ENCODE measurements at places on chromosomes 3 and 15.

DNA sequence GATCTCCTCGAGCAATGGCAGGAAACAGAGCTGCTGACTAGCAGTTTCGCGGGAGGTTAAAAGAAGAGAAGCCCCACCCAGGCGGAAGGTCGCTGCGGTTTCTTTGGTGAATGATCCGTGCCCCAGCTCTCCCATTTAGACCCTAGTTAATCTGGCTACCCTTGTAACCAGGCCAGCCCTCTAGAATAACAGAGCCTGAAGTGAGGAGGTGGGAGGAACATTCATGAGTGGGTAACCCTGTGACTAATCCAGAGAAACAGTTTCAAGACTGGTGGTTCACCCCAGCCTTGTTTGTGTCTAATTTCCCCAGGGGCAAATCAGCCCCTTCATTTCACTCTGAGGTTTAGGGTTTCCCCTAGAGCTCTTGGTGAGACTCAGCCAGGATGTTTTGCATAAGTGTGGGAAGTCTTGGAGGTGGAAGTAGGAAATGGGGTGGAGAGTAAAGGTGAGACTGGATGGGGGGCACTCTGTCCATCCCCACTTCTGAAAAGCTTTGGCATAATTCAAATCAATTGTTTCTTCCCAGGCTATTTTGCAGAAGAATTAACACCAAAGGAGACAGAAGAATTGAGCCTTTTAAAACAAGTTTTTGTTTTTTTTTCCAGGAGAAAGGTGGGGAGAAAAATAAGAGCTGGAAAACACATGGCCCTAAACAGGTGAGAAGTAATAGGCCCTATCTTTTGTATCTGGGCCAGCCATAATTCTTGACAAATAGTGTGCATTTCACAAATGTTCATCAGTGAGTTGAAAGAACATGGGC, 303.1 kb downstream of the RPLP1 start:
- no peak for DNase-seq

- no peak for DNase-seq
Observed at GRCh38 chr3:32593903-32594525, 23.4 kb upstream of the DYNC1LI1 start.

DNA sequence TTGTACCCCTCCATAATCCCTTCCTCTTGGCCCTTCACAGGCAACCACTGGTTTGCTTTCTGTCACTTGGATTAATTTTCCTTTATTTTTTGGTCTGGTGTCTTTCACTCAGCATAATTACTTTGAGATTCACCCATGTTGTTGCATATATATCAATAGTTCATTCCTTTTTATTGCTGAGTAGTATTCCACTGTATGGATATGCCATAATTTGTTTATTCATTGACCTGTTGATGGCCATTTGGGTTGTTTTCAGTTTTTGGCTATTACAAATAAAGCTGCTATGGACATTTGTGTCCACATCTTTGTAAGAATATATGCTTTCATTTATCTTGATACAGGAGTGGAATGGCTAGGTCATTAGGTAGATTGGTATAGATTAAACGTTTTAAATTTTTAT, 5.9 kb upstream of the ZNF621 start:
- DNase-seq = no peak

- DNase-seq = no peak
Observed at GRCh38 chr3:6860954-6861624, at the start of gene GRM7. GRM7 (plus strand) TSS chr3:6861115.

- DNase-seq = no peak
Observed at GRCh38 chr3:175349168-175349567, 490.0 kb downstream of the NAALADL2 start.

GRCh38 chr15:100050877-100051786, 290.6 kb downstream of the ADAMTS17 start:
- DNase-seq = no peak

- peak; percentile 16 for DNase-seq
Observed at GRCh38 chr3:114809668-114810413, 337.2 kb downstream of the ZBTB20 start.

GRCh38 chr15:92480361-92480760, 86.7 kb downstream of the ST8SIA2 start:
- DNase-seq = no peak

DNA sequence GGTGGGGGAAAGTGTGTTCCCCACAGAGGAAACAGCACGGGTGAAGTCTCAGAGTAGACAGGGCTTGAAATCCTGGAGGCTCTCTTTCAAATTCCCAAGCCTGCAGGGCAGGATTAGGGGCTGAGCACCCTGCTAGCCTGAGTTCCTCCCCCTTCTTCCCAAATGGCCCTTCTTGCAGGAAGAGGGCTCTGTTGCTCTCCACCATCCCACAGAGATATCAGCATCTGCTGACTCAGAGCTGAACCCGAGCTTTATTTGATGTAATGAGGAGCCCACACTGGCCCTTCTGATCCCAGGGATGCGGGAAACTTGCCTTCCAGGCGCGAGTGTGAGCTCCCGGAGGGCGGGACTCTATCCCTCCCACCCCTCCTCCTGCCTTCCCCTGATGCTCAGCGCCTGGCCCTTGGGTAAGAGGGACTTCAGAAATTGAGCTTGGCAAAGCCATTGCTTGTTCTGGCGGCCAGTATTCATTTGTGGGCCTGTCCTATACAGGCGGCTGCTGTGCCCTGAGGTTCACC, 1.4 kb upstream of the STRA6 start:
- DNase-seq = no peak

DNA sequence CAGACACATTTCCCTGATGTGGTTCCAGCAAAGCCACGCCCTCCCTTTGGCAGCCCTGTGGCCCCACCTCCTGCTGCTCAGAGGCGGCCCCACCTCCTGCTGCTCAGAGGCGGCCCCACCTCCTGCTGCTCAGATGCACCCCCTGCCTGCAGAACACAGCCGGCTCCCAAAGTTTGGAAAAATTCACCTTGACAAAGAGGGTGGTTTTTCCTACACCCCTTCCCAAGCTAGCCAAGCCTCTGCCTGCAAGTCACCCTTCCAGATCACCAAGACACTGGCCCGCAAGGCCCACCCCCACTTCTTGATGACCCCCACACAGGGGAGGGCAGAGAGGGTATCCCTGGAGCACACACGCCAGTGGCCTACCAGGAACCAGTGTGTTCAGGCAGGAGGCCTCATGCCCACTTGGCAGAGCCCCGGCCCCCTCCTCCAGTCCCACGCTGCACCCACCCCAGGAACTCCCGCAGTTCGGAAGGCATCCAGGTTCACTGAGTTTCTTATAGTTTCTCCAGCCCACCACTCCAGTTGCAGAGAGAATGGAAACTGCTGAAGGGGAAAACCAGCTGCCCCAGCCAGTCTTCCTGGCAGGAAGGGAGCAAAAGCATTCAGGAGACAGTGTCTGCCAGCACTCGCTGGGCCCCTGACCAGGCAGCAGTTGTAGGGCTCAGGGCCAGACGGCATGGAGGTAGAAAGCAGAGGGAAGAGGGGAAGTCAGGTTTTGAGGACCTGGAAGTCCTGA, 2.3 kb upstream of the HAPLN3 start:
- DNase-seq = peak; percentile 86

DNA sequence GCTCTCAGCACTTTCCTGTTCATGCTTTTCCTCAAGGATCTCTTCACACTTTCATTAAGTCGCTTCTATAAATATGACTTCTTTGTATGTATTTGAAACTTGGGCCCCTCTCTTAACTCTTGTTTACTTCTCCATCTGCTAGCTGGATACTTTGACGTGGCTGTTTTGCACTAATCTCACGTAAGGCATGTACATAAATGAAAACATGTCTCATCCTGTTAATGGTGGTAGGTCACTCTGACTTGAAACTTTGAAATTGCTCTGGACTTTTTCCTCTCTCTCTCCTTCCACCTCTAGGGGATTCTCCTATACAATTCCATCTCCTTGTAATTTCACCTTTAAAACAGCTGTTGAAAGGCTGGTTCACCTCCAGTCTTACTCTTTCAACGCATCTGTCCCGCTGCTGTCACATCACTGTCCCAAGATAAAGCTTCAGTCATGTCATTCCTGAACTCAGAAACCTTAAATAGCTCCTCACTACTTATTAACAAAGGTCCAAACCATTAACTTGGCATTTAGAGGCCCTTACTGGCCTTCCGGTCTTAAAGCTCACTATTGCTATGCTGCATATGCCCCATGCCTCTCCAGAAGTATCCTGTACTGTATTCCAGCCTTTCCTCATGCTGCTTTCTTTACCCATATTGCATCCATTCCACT, 1.2 kb downstream of the BLOC1S6 start:
- DNase-seq = no peak

- DNase-seq = no peak
Observed at GRCh38 chr3:193851941-193852674, 259.1 kb downstream of the OPA1 start.

DNA sequence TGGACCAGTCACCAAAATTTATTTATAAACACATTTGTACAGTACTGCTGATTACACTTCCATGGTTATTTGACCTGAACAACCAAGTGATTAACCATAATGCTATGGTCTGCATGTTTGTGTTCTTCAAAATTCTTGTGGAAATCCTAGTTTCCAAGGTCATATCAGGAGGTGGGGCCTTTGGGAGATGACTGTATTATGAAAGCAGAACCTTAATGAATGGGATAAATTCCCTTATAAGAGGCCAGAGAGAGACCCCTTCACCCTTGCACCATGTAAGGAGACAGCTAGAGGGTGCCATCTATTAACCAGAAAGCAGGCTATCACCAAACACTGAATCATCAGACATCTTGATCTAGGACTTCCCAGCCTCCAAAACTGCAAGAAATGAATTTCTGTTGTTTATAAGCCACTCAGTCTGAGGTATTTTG, 1.9 kb downstream of the SCAPER start:
- DNase-seq = no peak

- no peak for DNase-seq
Observed at GRCh38 chr3:67462187-67462586, 192.2 kb downstream of the SUCLG2 start.

- DNase-seq = no peak
Observed at GRCh38 chr3:134239538-134239937, 11.1 kb downstream of the RYK start.

DNA sequence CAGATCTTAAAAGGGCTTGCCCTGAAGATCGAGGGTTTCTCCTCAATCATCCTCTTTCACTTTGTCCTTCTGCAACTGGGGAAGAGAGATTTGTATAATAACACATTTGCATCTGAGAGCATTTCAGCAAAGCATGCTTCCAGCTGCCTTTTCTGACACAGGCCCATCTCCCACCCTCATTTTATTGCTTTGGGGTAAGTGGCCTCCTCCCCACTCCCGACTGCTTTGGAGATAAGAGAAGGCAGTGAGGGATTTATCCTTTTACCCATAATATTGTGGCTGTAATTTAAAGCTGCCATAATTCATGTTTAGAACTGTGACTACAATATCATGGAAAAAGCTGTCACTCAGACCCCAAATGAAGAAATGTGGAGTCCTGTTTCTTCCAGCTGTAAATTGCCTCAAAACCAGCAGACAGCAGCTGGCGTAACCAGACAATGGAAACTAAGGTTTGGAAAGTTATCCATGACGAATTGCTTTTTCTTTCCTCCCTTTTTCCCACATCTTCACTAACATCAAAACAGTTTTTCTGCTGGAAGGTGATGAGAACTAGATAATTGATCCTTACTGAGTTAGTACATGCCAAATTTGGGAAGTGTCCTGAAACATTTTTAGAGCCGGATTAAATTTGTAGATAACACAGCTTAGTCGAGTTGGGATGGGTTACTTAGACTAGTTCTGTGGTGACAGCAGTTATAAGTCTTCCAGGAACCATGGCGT, 104.2 kb upstream of the PFN2 start:
- DNase-seq = no peak

- DNase-seq = no peak
Observed at GRCh38 chr3:143514109-143514508, 334.2 kb downstream of the SLC9A9 start.

- DNase-seq = no peak
Observed at GRCh38 chr3:169886671-169887070, 16.9 kb upstream of the LRRC31 start.

- DNase-seq = no peak
Observed at GRCh38 chr3:17494117-17494809, 248.2 kb downstream of the TBC1D5 start.

- DNase-seq = no peak
Observed at GRCh38 chr15:70119911-70120508, 22.3 kb upstream of the TLE3 start.

- DNase-seq = no peak
Observed at GRCh38 chr3:179000659-179001058, 71.0 kb downstream of the ZMAT3 start.

GRCh38 chr3:90241481-90241880, 1134.1 kb downstream of the EPHA3 start:
- DNase-seq = no peak

- peak; percentile 29 for DNase-seq
Observed at GRCh38 chr3:127697551-127698240, 24.9 kb downstream of the ABTB1 start.

DNA sequence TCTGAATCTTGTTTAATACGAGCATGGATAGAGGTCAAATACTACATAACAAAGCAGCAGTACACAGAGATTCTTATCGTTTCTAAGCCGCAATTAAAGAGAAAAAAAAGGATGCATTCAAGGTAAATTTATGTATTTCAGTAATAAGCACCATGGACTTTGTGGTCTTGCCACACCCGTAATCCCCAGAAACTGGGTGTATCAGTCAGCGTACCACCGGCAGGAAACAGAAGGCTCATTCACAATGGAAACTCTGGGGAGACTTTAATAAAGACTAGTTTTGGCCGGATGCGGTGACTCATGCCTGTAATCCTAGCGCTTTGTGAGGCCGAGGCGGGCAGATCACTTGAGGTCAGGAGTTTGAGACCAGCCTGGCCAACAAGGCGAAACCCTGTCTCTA, 81.9 kb upstream of the ZNF280D start:
- no peak for DNase-seq

DNA sequence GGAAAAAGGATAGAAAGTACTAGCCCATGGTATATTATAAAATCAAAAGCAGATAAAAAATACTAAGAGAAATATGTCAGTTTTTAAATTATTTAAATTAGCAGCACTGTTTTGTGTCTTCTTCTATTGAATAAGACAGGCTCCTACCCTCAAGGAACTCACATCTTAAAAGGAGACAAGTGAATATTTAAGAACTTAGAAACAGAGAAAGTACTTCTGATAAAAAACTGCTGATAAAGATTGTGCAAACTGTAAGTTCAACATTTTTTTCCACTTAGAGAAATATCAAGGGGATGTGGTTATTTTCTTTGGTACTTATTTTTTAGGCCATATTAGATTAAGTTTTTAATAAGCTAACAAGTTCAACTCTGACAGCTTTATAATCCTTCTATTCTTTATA, 3.0 kb upstream of the ANKRD28 start:
- no peak for DNase-seq

GRCh38 chr3:30605005-30605404, 1.4 kb upstream of the TGFBR2 start:
- no peak for DNase-seq

DNA sequence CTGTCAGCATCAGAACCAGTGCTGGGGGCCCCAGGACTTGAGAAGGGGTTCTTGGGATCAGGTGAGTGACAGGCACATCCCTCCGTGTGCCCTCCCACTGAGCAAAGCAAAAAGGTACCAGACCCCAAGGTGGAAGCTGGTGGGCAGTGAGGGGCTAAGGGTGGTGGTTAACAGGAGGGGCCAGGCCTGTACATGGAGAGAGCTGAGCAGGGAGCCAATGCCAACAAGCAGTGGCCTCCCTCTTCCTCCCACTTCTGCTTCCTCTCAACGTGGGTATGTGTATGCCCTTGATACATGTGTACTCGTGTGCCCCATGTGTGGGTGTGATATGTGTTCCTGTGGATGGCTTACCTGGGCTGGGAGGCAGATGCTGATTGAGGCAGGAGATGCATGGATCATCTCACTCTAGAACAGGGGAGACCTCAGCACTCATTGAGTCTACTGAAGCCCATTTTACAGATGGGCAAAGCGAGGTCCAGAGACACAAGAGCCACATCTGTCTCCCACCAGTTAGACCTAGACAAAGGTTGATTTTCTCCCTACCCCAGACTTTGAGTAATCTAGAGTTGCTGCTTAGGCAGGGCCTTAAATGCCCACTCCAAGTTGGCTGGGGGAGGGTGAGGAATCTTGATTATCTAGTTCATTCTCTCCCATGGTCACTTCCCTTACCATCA, 945 bp downstream of the VIPR1 start:
- DNase-seq = no peak

All from HuH-7.5 (cell line).